GF-D8 (cell line): ENCODE measurements at places on chromosomes 7 and 10.

DNA sequence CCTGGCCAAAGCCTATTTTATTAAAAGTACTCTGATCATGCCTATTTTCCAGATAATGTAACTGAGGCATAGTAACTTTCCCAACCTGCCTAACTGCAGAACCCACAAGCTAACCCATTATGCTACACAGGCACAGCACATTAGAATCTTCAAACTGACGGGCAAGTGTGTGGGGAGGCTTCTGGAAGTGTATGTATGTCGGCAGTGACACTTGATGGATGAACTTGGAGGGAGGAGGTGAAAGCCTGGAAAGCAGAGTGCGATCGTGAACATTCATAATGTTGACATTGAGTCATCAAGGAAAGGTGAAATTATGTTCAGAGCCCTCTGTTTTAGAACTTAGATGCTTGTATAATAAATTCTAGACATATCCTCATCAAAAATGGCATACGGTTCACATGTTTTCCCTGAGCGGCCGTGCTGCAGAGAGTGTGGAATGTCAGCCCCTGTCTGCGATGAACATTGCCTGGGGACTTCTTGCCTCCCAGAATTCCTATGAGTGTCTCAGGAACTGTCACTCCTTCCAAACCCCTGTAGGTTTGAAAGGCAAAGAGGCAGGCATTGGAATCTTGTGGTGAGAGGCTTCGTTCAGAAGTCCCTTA is 102.4 kb downstream of the SLIT1 start:
- DNase-seq = no peak

DNA sequence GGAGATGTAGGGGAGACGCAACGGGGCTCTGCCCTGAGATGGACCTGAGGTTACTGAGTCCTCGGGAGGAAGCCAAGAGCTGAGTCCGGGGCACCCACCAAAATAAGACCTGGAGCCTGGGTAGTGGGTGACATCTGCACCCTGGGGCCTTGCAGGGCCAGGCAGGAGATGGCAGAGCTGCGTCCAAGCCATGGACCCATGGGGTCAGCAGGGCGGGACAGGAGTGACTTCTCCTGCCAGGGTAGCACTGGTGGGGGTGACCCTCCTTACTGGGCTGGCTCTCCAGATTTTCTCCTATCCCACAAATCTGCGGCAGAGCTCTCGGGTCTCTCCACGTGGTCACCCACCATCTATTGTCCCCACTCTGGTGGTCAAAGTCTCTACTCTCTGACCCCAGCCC is 2.1 kb downstream of the GHRHR start:
- DNase-seq = no peak

DNA sequence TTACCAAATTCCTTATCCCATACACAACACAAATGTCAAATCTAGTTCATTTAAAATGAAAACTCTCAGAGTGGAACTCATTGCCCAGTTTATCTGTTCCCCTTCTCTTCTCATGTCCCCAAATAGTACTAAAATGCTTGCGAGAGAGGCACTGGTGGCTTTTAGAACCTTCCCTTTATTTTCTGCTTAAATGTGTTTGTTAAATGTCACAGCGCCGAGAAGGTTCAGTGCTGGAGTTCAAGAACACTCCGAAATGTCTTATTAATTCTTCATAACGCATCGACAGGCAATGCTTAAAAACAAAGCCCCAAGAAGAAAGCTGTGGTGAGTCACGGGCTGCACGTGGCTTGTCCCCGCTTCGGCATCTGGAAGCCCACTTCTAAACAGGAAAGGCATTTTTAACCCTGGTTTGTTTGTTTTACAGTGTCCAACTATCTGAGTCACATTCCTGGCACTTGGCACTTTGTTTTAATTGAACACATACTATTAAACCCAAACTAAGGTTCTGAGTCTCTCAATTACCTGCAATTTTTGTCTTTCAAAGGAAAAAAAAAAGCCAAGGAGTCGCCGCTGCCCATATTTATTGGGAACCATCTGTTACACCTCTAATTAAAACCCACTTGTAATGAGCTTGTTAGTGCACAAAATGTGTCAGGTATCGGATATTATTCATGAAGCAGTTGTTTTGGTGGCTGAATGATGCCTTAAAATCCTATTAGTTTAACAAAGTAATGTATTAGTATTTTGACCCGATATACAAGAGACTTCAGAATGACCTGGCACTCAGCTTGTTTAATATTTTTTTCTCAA is 49.9 kb upstream of the MGMT start:
- no peak for DNase-seq

DNA sequence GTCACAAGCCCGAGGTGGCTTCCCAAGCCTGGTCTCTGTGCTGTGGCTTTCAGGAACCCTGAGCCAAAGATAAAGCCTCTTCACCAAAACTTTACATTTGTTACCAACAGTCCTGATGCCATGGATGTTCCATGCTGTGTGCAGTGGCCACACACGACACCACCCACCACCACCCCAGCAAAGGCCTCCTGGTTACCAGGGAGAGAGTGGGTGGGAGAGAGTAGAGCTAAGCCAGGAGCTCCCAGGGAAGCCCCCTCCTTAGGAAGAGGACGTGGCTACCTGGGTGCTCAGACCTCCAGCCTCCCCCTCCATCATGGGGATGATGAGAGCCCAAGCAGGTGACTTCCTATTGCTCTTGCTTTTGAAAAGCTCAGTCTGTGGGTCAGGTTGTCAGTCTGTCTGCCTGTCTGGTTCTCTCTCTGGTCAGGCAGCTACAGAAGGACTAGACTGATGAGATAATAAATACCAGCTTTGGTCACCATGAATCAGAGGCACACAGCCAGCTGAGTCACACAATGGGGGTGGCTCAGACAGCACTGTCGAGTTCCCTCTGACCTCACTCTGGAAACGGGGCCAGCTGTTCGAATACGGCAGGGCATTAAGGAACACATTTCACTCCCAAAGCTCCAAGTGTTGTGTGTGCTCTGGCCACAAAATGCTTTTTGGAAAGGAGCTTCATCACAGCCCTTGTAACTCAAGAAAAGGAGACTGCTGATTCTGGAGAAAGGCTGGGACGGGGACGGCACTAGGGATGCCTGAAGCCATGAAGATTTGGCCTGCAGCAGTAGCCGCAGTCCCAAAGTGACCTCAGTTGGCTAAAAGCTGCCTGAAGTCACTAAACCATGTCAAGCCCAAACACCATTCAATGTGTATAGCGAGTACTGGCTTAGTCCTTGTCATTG is 166.0 kb downstream of the FANK1 start:
- no peak for DNase-seq

GRCh38 chr7:74271742-74272141 is 17.5 kb upstream of the CLIP2 start:
- peak; percentile 89 for DNase-seq

- DNase-seq = no peak
These were observed 48.9 kb upstream of the PDCD4 start for GRCh38 chr10:110822712-110823311.

DNA sequence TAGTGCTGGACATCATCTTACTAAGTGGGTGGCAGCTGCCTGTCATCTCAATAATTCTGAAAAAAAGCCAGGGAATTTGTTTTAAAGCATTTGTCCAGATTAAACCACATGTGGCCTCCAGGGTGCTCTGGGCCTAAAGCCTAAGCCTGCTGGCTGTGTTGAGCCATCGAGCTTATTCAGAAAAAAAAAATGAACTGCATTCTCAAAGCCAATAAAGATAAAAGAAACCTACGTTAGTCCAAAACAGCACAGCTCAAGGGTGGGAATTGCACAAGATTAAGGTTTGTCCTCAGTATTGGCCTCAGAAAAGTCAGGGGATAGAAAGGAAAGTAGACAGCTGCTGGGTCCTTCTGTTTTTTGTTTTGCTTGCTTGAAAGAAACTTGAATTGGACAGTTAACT is 22.6 kb upstream of the PRTFDC1 start:
- DNase-seq = no peak

GRCh38 chr7:95471071-95471470 is 14.7 kb upstream of the ASB4 start:
- no peak for DNase-seq

- peak; percentile 31 for DNase-seq
These were observed 133.4 kb downstream of the MAD1L1 start for GRCh38 chr7:2099048-2099957.

GRCh38 chr7:107948645-107949442 is 54.1 kb downstream of the LAMB1 start:
- DNase-seq = no peak

GRCh38 chr7:119959811-119960210 is 313.2 kb upstream of the KCND2 start:
- no peak for DNase-seq

DNA sequence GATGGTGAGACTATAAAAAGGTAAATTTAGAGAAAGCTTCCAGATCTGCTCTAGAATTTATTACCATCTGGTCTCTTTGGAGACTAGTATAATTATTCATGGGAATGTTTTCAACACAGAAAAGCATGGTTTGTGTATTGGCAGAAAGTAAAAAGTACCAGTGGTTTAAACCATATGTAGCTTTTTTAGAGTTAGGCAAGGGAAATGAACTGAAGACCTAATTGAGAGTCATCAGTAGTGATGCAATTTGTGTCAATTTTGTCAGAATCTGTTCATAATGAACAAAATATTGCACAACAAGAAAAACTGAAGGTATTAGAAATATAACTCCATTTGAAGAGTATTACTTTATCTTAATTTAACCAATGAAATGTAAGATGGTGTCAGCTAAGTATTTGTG is 181.4 kb downstream of the ADK start:
- no peak for DNase-seq

DNA sequence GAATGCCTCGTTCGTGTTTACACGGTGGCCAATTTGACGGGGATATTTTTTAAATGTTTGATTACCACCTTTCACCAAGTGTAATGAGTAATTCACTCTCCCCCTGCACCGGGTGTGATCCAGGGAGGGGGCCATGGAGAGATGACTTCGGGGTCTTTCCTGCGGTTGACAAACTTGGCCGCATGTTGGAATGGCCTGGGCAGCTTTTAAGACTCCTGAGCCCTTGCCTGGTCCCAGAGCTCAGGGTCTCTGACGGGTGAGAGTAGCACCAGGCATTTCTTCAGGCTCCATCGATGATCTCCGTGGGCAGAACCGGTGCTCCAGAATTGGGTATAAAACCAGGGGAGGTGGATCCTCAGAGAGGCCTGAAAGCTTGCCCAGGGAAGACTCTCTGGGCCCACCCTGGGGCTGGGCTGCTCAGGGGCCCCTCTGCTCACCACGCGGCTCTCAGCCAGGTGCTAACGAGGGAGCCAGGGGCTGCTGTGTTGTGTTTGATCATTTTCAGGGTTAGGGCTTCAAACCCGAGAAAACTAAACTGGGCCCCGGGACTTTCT is 882 bp downstream of the ZNF282 start:
- no peak for DNase-seq

DNA sequence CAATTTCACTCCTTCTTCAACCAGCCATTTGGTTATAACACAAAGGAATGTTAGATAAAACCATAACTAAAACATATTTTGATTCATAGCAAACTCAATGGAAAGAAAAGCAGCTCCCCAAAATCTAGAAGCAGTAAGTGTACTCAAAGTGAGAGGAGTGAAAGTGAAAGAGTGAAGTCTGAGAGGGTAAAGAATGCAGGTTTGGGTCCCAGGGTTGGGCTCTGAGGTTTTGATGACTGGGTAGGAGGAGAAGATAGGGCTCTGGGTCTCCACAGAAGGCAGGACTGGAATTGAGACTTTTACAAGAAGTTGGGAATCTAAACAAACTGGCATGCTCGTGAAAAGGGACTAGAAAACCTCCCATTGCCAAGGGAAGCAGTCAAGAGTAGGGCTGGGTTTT is 85.4 kb upstream of the RSU1 start:
- no peak for DNase-seq

- DNase-seq = no peak
These were observed 34.5 kb upstream of the EBLN1 start for GRCh38 chr10:22252224-22252800.

GRCh38 chr7:45350896-45351295 is 193.3 kb downstream of the RAMP3 start:
- DNase-seq = no peak

GRCh38 chr10:34244756-34245484 is 570.2 kb downstream of the PARD3 start:
- DNase-seq = no peak

GRCh38 chr10:59960751-59961150 is 54.4 kb upstream of the CCDC6 start:
- no peak for DNase-seq

- DNase-seq = no peak
These were observed 20.2 kb upstream of the CYREN start for GRCh38 chr7:135190703-135191102.

- no peak for DNase-seq
These were observed 69.3 kb downstream of the ETV1 start for GRCh38 chr7:13920053-13920697.
